Thyroid gland (tissue), 4 donors: ENCODE measurements at places on chromosomes 5 and 9. TPM values are rescaled to one million over a fixed set of nuclear protein-coding genes. Genes with fewer than 3 reads are reported as not detected.

GRCh38 chr5:389197-389821, 53.7 kb upstream of the EXOC3 start:
- no peaks in the 10 kb centered on the region for H3K36me3 ChIP-seq
- no peaks in the 10 kb centered on the region for H3K27me3 ChIP-seq
- no peaks in the 10 kb centered on the region for H3K4me1 ChIP-seq
- H3K4me3 ChIP-seq: no peak overlapping the region
- no peak for DNase-seq
- no peak overlapping the region for H3K27ac ChIP-seq

The CA9 gene
- total RNA-seq: not detected

DNA sequence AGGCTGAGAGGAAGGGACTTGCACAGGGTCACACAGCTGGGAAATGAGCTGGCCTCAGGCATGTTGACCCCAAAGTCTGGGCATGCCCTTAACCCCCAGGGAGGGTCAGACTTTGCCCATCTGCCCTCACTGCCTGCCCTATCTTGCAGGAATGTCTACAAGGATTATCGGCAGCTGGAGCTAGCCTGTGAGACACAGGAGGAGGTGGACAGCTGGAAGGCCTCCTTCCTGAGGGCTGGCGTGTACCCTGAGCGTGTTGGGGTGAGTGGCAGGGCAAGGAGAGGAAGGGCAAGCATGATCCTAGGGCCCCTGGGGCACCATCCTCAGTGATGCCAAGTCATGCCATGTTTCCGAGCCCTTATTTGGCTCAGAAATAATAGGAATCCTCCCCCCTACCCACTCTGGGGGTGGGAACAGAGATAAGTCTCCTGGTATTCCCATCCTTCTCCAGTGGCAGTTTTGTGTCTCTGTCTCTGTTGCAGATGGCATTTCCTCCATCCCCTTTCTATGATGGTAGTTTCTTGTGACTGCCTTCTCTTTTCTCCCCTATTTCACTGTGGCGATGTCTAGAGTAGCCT, 28.5 kb downstream of the GOLGA2 start:
- H3K27ac ChIP-seq: no peak overlapping the region
- DNase-seq: no peak
- H3K4me1 ChIP-seq: peaks cover 20% of the 10 kb centered on the region
- H3K4me3 ChIP-seq: no peak overlapping the region

- DNase-seq: no peak
- H3K4me3 ChIP-seq: no peak overlapping the region
- no peaks in the 10 kb centered on the region for H3K36me3 ChIP-seq
- H3K27me3 ChIP-seq: peaks cover 10% of the 10 kb centered on the region
Observed at GRCh38 chr9:37004424-37004935, 29.6 kb downstream of the PAX5 start.

- H3K27me3 ChIP-seq: no peaks in the 10 kb centered on the region
- H3K36me3 ChIP-seq: no peaks in the 10 kb centered on the region
- H3K4me3 ChIP-seq: no peak overlapping the region
- DNase-seq: no peak
- no peak overlapping the region for H3K27ac ChIP-seq
- no peaks in the 10 kb centered on the region for H3K4me1 ChIP-seq
Observed at GRCh38 chr9:22650946-22651345, 204.3 kb downstream of the DMRTA1 start.

- no peaks in the 10 kb centered on the region for H3K36me3 ChIP-seq
- no peak overlapping the region for H3K4me3 ChIP-seq
- DNase-seq: no peak
- H3K4me1 ChIP-seq: no peaks in the 10 kb centered on the region
Observed at GRCh38 chr9:93357649-93358048, 93.8 kb upstream of the FAM120A start.

DNA sequence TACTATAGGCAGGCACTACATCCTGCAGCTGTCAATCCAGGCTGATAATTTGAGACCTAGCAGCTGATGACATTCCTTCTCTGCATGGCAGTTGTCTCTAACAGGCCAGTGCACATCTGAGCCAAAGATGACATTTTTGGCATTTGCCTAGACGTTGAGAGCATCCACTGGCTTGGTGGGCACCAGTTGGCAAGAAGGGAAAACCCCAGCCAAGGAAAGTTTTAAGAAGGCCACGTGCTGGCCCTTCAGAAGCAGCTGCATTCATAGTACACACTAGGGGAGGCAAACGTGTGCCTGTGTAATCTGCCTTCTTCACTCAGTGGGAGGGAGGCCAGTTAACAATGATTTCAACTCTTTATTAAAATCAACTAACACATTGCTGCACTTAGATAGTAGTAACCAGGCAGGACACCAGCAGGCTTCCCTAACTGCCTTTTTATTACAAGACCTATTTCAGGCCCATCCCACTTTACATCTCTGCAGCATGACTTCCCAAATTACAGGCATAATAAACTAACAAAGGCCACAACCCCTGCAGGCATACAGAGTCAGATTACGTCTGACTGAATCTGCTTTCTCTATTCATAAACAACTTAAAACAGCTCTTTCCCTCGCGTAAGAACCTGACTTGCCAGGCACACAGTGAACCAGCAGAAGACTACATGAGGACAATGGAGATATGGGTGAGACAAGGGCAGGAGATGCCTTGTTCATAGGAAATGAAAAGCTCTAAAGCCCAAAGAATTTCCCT, 576.3 kb downstream of the PDE4D start:
- DNase-seq: no peak
- no peak overlapping the region for H3K27ac ChIP-seq
- no peaks in the 10 kb centered on the region for H3K36me3 ChIP-seq

The FAM193B gene
- total RNA-seq: 50.7 TPM

The PCDHA1 gene
- not detected for total RNA-seq

- DNase-seq: no peak
- no peak overlapping the region for H3K4me3 ChIP-seq
- no peak overlapping the region for H3K27ac ChIP-seq
- no peaks in the 10 kb centered on the region for H3K4me1 ChIP-seq
- H3K27me3 ChIP-seq: no peaks in the 10 kb centered on the region
- H3K36me3 ChIP-seq: no peaks in the 10 kb centered on the region
Observed at GRCh38 chr5:173486355-173487225, 129.9 kb downstream of the BOD1 start.

- H3K36me3 ChIP-seq: no peaks in the 10 kb centered on the region
- H3K27me3 ChIP-seq: no peaks in the 10 kb centered on the region
- no peaks in the 10 kb centered on the region for H3K4me1 ChIP-seq
- no peak overlapping the region for H3K4me3 ChIP-seq
Observed at GRCh38 chr5:168734620-168735300, 155.6 kb upstream of the PANK3 start.

GRCh38 chr9:82034956-82035731, 46.6 kb downstream of the SPATA31D1 start:
- no peaks in the 10 kb centered on the region for H3K4me1 ChIP-seq
- H3K27me3 ChIP-seq: no peaks in the 10 kb centered on the region
- no peaks in the 10 kb centered on the region for H3K36me3 ChIP-seq
- no peak for DNase-seq

GRCh38 chr5:39578887-39579497, 154.2 kb upstream of the DAB2 start:
- no peaks in the 10 kb centered on the region for H3K36me3 ChIP-seq
- no peak overlapping the region for H3K4me3 ChIP-seq
- no peaks in the 10 kb centered on the region for H3K27me3 ChIP-seq
- no peak overlapping the region for H3K27ac ChIP-seq
- DNase-seq: no peak

The HNRNPK gene
- 628 TPM for total RNA-seq

- DNase-seq: no peak
- no peak overlapping the region for H3K4me3 ChIP-seq
- no peaks in the 10 kb centered on the region for H3K27me3 ChIP-seq
- no peak overlapping the region for H3K27ac ChIP-seq
Observed at GRCh38 chr9:37163299-37163698, 42.9 kb downstream of the ZCCHC7 start.

- H3K4me1 ChIP-seq: no peaks in the 10 kb centered on the region
- H3K27ac ChIP-seq: no peak overlapping the region
- H3K36me3 ChIP-seq: no peaks in the 10 kb centered on the region
Observed at GRCh38 chr9:21616082-21616778, 134.1 kb upstream of the IFNE start.

- no peaks in the 10 kb centered on the region for H3K36me3 ChIP-seq
- DNase-seq: no peak
- no peak overlapping the region for H3K27ac ChIP-seq
- no peaks in the 10 kb centered on the region for H3K4me1 ChIP-seq
- no peak overlapping the region for H3K4me3 ChIP-seq
Observed at GRCh38 chr5:127830157-127830556, 127.0 kb downstream of the CCDC192 start.

The ESM1 gene
- total RNA-seq: 2.3 TPM

DNA sequence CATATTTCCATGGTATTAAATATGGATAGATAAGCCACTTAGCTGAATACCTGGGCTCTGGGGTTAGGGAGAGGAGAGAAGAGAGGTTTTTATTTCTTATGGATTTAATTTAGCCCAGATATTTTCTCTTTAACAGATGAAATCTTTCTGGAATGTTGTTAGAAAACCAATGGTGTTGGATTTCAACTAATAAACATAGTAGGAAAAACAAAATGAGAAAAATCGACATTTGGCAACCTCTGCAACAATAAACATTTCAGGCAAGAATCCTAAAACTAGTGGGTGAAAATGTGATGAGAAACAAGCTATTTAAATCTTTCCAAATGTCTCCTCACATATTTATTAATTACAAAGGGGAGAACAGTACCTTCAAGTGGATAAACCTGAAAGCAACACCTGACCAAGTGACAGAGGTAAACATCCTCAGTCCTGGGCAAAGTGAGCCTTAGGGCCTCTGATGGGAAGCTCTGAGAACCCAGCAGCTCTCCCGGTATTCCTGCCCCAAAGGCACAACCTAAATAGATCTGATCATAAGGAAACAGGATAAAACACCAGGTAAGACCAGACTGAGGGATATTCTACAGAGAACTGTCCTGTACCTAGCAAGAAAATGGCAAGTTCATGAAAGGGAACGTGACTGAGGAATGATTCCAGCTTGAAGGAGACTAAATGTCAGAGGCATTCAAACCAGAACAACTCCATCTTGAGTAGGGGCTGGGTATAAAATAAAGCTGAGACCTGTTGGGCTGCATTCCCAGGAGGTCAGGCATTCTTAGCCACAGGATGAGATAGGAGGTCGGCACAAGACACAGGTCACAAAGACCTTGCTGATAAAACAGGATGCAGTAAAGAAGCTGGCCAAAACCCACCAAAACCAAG, 163.7 kb downstream of the ESM1 start:
- H3K4me3 ChIP-seq: no peak overlapping the region
- H3K36me3 ChIP-seq: no peaks in the 10 kb centered on the region
- H3K27me3 ChIP-seq: no peaks in the 10 kb centered on the region
- no peaks in the 10 kb centered on the region for H3K4me1 ChIP-seq
- H3K27ac ChIP-seq: no peak overlapping the region

DNA sequence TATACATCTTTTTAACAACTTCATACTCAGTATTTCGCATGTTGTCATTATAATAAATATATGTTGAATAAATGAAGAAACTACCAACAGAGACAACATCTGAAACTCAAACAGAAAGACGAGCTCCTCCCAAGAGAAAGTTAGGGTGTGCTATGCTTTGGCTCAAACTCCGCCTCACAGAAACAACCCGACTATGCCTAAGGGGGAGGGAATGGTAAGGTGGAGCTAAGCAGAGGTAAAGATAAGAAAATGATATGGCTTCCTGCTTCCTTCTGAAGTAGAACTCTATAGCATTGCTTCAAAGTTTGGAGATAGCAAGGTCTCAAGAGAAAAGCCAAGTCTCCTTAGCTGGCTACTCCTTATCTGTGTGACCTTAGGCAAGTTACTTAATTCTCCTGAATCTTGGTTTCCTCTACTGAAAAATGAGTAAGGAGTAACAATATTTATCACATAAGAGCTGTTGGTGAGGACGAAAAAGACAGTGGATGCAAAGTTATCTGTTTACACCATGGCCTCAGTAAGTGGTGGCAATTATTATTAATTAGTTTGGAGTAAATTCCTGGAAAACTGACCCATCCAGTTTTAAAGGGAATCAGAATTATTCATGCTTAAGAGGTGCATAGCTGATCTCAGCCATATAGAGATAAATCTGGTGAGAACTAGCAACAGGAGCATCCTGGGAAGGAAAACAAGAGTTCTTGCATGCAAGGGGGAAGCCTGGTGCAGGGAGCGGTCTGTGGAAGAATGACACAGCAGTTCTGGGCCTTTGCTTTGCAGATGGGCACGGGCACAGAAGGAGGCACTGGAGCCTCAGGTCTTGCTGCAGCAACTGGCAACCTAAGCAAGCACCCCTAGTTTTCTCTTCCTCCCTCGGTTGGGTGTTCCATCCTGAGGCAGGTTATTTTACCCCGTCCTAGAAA, 73.3 kb downstream of the GLIS3 start:
- no peaks in the 10 kb centered on the region for H3K27me3 ChIP-seq
- H3K27ac ChIP-seq: no peak overlapping the region
- H3K36me3 ChIP-seq: no peaks in the 10 kb centered on the region
- peaks cover 40% of the 10 kb centered on the region for H3K4me1 ChIP-seq

GRCh38 chr5:20166456-20166855, 178.5 kb upstream of the CDH18 start:
- no peak overlapping the region for H3K27ac ChIP-seq
- no peaks in the 10 kb centered on the region for H3K4me1 ChIP-seq
- DNase-seq: no peak
- H3K36me3 ChIP-seq: no peaks in the 10 kb centered on the region

The FOXD4 gene
- 0.54 TPM for total RNA-seq

DNA sequence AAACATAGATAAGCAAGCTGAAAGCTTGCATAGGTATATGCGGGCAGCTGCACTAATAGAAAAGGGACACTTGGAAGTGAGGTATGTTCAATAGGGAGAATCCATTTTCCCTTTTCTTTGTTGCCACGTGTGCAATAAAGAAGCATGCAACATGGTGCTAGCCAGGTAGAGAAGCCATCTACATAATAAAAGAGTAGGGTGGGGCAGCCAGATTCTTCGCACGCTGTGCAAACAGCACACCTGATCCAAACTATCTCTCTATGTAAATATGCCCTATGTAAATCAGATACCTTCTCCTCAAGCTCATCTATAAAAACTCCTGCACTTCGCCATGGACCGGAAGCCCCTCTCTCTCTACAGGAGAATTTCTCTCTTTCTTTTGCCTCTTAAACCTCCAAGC, 91.9 kb upstream of the C9orf72 start:
- no peaks in the 10 kb centered on the region for H3K27me3 ChIP-seq
- no peaks in the 10 kb centered on the region for H3K4me1 ChIP-seq

The CRB2 gene
- 0.11 TPM for total RNA-seq

The UBAP1 gene
- 41.3 TPM for total RNA-seq

The SOWAHA gene
- total RNA-seq: 4.6 TPM
